ENCODE measurements at places on chromosomes 12 and 14.

DNA sequence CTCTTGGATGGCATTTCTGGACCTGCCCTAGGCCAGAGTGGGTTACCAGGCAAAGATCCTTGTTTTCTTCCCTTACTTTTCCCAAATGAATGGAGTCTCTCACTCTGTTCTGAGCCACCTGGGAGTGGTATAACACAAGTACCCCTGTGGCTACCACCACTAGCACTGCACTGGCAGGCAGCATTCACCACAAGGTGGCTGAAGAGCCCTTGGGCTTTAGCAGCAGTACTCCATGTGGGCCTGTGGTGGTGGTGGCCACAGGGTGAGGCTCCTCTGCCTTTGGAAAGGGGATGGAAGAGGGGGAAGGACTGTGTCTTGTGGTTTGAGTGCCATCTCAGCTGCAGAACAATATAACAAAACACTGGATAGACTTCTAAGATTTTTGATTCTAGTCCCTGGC, 38.1 kb upstream of the LMNTD1 start:
- no peak for DNase-seq

GRCh38 chr14:30648471-30648870, 26.4 kb downstream of the SCFD1 start:
- no peak for DNase-seq

DNA sequence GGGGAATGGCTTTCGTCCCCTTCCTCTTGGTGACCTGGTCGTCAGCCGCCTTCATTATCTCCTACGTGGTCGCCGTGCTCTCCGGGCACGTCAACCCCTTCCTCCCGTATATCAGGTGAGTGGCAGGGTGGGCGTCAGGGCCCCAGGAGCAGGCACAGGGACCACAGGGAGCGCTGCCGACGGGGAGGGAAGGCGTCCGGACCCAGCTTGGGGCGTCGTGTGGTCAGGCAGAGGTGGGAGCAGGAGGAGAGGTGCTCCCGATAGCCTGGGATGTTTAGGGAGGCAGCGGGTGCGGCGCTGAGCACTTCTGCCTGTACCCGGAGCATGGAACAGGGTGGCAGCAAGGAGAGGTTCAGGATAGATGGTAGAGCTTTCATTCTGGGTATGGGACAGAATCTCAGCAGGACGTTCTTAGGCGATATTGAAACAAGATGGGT, 444 bp downstream of the DRAM1 start:
- peak; percentile 47 for DNase-seq

DNA sequence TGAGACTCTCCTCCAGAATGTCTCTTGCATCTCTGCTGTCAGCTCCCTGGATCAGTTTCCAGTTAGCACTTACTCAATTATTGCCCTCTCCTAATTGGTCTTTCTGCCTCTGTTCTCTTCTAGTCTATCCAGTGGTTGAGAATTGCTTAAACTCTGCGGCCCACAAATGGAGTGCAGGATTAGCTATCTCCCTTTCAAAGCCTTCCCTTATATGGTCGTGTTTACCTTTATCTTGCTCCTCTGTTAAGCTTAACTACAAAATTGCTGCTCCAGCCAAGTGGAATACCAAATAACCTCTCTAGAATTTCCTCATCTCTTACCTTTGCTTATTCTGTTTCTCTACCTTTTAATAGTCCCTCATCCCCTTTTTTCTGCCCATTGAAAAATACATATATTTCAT, 132.7 kb downstream of the NRXN3 start:
- no peak for DNase-seq

GRCh38 chr12:96120359-96121100, 73.6 kb upstream of the ELK3 start:
- DNase-seq: no peak

- DNase-seq: peak; percentile 78
These were observed at the start of gene KLHDC1 for GRCh38 chr14:49692811-49693734. TSS of gene KLHDC1 (plus strand) at chr14:49693120. CDS start at chr14:49693195, 75 bp downstream.

DNA sequence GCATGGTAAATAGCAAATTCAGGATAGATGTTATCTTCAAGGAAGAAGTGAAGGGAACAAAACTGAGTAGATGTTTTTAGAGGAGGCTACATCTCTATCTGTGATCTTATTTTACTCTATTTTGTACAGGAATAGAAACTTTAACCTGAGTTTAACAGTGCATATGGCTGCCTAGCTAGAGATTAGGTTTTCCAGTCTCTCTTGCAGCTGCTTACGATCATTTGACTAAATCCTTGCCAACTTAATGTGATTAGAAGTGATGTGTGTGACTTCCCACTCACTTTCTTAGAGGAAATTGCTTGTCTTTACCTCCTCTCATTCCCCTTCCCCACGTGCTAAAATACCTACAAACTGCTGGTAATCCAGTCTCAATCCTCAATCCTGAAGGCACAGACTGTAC, 26.5 kb upstream of the SLC15A5 start:
- no peak for DNase-seq

GRCh38 chr14:24826390-24826789, 192.4 kb upstream of the GZMB start:
- no peak for DNase-seq

DNA sequence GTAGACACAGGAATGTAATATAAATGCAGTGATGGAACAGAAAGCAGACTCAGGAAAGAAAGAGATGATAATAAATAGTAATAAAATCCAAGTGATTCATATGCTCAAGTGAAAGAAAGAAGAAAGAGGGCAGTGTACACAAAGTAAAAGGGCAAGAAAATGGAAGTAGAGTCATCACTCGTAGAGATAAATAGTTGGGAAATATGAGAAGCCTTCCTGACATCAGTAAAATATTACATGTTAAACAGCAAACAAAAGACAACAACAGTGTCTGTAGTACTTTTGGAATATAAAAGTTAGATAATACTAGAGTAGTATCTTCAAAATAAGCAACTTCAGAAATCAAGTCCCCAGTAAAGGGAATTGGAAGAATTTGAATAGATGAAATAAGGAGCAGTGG, 412.3 kb downstream of the RAD51B start:
- DNase-seq: no peak

GRCh38 chr14:77109656-77110055, 11.6 kb downstream of the CIPC start:
- no peak for DNase-seq

DNA sequence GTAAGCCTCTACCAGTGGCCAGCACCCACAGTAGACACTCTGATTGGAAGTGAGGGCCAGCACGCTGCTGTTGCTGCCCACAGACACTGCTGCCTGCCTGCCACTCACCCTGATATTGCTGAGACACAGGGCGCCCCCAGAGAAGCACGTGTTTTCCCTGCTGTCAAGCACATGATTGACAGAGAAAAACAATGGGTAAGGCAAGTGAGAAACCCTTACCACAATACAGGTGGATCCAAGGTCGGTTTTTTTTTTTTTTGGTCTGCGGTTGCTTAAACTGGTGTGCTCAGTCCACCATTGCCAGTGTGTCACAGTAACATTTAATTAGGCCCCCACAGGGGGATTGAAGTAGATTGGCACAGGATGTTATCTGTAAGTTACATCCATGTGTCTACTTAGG, 65.9 kb downstream of the WDR20 start:
- no peak for DNase-seq

GRCh38 chr12:128687851-128688250, 135.9 kb downstream of the SLC15A4 start:
- no peak for DNase-seq

DNA sequence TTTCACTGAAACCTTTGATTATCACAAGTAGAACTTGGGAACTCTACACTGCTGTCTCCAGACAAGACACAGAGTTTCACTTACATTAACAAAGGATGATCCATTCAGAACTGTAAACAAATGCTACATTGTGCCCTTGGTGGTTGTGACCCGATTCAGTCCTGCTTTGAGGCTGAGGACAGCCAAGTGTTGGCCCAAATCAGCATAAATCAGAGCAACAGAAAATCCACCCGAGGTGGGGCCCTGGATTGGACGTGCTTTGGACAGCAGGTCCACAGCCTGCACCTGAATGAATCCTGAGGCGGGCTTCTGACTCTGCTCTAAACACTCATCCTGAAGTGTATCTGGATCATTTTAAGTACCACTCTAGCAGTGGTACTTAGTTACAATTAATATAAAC, 68.8 kb downstream of the PPP2R5C start:
- DNase-seq: no peak

DNA sequence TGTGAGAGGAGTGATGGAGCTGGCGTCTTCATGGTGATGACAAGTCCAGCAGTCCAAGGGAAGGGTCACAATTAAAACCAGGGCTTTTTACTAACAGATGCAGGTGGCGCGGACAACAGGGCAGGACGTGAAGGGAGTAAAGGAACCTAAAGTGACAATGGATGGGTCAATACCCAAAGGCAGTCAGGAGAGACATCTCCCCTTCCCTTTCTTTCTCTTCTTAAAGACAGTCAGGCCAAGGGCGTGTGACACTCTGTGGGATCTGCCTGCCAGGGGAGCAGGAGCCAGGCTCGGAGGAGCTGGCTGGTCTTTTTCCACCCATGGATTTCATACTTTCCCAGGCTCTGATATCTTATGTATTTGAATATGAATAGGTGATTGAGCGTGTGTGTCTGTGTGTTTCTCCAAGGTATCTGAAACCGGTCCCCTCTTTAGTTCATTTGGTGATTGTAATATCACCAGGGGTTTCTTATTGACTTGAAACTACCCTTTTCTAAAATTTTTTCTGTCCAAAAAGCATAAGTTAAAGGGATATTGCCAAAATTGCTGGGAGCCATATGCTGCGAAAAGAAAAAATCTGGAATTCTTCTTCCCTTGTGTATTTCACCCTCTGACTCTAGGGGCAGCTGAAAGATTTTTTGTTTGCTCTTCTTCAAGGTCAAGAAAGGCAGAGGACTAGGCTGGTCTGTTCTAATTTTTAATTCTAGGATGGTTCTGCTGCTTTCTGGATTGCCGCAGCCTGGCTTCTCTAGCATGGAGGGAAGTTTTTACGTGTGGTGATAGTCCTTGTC, 61.8 kb downstream of the FBXL14 start:
- no peak for DNase-seq

All from kidney tubule cell (primary cell).